ENCODE measurements at places on chromosomes 16 and 17.

DNA sequence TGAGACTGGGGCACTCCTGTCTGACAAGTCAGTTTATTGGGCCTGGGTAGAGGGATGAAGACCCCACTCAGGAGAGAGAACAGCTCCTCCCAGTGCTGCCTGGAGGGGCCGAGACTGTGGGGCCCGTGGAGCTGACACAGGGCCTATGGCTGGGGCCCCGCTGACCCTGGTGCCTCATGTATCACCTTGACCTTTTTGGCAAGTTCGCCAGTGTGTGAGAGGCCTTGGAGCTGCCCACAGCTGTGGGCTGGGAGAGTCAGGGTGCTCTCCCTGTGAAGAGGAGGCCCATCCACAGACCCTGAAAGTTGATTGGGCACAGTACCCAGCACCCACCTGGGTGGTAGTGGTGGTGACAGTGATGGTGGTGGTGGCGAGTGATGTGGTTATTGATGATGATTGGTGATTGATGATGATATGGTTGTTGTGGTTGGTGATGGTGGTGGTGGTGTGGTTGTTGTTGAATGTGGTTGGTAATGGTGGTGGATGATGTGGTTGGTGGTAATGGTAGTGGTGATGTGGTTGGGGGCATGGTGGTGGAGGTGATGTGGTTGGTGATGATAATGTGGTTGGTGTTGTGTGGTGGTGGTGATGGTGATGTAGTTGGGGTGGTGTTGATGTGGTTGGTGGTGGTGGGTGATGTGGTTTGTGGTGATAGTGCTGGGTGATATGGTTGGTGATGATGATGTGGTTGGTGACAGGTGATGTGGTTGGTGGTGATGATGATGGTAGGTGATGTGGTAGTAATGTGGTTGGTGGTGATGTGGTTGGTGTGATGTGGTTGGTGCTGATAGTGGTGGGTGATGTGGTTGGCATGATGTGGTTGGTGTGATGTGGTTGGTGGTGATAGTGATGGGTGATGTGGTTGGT is 29.1 kb downstream of the BAHCC1 start:
- no peak for DNase-seq

GRCh38 chr16:57686577-57686976 is 8.0 kb upstream of the DRC7 start:
- no peak for DNase-seq

GRCh38 chr16:89089120-89089519 is 4.5 kb upstream of the ACSF3 start:
- no peak for DNase-seq

- no peak for DNase-seq
Measured at GRCh38 chr17:68458260-68459036, 1.2 kb upstream of the WIPI1 start.

- DNase-seq = no peak
Measured at GRCh38 chr17:66945147-66945835, 19.2 kb upstream of the CACNG4 start.

GRCh38 chr17:31491376-31492131 is 100.1 kb downstream of the RAB11FIP4 start:
- no peak for DNase-seq

DNA sequence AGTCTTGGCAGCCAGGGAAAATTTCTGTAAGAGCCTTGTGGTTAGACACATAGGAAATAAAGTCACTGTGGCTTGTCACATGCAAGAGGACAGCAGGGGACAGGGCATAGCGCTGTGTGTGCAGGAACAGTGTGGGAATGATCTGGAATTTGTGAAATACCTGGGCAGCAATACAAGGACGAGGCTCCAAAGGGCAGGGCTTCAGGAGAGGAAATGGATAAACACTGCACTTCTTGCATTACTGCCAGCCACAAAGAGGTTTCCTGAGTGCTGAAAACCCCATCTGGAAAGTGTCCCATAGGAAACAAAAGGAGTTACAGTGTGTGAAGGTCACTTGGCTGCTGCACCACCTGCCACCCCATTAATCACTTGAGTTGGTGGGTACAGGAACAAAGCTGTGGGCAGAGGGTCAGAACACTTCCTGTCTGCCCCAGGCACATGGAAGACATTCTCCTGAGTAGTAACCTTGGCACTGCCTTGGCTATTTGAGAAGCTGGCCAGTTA is 12.1 kb upstream of the HP start:
- DNase-seq = no peak

- no peak for DNase-seq
Measured at GRCh38 chr17:10661437-10661836, 4.3 kb upstream of the MYH3 start.

DNA sequence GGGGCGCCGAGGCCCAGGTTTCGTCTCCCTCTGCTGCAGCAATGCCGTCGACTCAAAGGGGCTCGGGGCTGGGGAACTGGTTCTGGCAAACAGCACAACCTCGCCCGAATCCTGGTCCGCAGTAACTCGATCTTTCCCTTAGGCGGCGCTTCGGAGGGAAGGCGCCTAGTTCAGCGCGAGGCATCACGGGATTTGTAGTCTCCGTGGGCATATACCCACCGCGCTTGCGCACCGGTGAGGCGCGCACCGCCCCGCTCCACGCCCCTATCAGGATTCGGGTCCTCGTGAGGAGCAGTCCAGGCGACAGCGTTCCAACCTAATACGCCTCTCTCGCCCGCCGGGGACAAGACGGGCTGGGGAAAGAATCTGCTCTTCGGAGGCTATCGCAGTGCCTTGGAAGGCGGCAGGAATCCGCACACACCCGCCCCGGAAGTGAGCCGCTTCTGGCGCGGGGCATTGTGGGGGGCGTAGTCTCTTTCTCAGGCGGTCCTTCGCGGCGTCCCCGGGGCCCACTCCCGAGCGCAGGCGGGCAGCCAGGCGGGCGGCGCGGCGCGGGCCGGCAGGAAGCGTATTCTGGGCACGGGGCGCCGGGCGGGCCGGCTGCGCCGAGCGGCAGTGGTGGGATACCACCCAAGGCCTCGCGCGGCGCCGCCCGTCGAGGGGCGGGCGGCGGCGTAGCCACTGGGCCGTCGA is at the start of gene THAP11:
TSS of gene THAP11 (plus strand) at position 505 of the 693 bp plus-strand sequence. CDS start 235 bp downstream, outside the sequence.
- DNase-seq = peak; percentile 92

DNA sequence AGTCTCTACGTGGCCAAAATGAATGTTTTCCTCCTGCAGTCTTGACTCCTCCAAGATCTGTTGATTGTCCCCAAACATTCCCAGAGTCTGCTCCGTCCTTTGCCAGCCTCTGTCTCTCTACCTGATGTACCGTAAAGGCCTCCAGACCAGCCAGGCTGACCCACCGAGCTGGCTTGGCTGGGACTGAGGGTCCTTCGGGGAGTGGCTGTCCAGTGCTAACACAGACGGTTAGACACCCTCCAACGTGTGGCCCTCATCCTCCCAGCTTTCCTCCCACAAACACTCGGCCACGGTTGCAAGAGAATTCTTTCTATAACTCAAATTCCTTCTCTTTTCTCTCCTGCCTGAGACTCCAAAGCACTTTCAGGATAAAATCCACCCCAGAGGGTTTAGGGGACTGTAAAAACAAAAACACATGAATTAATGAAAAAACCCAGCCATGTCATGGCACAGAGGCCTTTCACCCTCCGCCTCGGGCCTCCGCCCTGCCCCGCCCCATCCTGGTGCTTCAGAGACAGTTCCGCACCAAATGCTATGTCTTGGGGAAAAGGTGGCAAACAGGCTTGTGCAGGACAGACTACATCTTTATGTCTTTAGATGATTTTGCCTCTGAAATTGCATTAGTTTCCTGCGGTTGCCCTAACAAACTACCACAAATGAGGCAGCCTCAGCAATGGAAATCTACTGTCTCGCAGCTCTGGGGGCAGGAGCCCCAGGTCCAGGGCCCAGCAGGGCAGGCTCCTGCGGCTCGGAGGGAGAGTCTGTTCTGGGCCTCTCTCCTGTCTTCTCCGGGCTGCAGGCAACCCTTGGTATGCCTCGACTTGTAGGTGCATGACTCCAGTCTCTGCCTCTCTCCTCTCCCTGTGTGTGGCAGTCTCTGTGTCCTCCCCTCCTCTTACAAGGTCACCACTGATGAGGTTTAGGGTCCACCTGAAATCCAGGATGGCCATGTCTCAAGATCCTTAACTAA is 72.5 kb upstream of the CBX4 start:
- no peak for DNase-seq

Data from activated CD4-positive, alpha-beta T cell treated with anti-CD3 and anti-CD28 coated beads for 4 hours (primary cell).